ENCODE measurements at places on chromosomes 1 and 21. TPM values are rescaled to one million over a fixed set of nuclear protein-coding genes. Genes with fewer than 3 reads are reported as not detected.
A peak's percentile ranks its signal among the peaks of the same experiment; 100 is the strongest.

DNA sequence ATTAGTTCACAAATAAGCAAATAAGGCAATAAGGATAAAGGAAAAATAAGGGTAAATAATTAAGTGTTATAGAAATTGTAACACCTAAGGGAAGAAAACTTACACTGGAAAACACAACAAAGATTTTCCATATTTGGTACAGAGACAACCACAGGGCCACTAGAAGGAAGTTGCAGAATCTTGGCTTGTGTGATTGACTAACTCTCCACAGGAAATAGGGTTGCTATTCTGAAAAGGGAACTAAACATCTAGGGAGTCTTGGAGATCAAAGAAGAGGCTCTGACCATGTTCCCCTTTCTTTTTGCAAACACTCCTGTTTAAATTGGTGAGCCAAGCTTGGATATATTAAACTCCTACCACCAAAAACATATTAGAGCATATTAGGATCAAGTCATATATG lies 59.1 kb downstream of the APCS start:
- DNase-seq, result peak; percentile 78

GRCh38 chr21:14877581-14878228 lies 187.1 kb downstream of the NRIP1 start:
- no peak for DNase-seq

The PRSS38 gene
- not detected for total RNA-seq

DNA sequence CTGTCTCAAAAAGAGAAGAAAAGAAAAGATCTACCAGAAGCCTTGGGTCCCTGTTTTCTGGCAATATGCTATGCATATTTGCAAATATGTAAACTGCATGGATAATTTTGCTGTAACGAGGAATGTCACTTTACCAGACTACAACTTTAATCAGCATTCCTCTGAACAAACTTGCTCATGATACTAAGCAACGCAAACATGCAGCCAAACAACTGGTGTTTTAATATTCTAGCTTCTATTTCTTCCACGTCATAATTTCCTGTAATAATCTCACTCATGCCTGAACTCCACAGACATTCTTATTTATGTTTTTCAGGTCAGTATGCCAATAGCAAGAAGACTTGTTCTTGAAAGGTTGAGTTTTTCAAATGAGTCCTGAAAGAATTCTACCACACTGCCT lies 114.1 kb downstream of the SIM2 start:
- no peak for DNase-seq

DNA sequence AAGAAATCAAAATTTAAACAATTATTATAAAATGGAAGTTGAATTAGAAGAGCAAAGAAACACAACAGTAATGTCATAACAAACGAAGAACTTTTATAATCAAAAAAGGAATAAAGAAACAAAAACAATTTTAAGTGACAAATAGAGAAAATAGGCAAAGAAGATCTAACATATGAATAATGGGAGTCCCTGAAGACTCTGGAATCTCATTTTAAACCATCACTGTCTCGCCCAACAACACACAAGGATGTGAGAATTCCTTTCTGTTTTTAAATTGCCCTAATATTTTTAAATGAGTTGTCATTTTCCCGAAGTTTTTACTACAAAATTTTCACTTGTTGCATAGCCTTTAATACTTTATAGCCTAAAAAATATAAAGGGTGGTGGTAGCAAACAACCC lies 4.3 kb upstream of the NDC1 start:
- DNase-seq, result no peak

- no peak for DNase-seq
Measured at GRCh38 chr1:212791261-212791675, 309 bp downstream of the NSL1 start.

- DNase-seq, result no peak
Measured at GRCh38 chr1:31673433-31673832, 28.8 kb upstream of the PEF1 start.

The FCRL1 gene
- total RNA-seq, result 3.2 TPM

- no peak for DNase-seq
Measured at GRCh38 chr1:160945079-160945478, 9.5 kb downstream of the ITLN2 start.

DNA sequence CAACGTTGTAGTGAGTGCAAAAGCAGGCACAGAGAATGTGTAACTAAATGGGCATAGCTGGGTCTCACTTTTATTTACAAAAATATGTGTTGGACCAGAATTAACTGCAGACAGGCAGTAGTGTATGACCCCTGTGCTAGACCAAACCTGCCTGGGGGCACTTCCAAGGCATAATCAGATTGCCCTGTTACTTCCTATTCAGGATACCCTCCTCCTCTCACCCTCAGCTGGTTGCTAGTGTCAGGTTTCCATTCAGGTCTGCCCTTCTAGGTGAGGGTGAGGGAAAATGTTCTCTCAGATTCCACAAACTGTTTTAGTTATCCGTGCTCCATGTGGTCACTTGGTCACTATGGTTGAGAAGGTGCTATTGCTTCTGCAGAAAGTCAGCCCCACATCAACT lies 387.3 kb downstream of the LMX1A start:
- no peak for DNase-seq

- DNase-seq, result no peak
Measured at GRCh38 chr1:86504137-86504479, 35.4 kb downstream of the CLCA1 start.

GRCh38 chr1:39360731-39361130 lies 130.7 kb upstream of the BMP8A start:
- DNase-seq, result no peak

The OR2T35 gene
- total RNA-seq, result not detected

The PLA2G2F gene
- under 0.01 TPM for total RNA-seq

DNA sequence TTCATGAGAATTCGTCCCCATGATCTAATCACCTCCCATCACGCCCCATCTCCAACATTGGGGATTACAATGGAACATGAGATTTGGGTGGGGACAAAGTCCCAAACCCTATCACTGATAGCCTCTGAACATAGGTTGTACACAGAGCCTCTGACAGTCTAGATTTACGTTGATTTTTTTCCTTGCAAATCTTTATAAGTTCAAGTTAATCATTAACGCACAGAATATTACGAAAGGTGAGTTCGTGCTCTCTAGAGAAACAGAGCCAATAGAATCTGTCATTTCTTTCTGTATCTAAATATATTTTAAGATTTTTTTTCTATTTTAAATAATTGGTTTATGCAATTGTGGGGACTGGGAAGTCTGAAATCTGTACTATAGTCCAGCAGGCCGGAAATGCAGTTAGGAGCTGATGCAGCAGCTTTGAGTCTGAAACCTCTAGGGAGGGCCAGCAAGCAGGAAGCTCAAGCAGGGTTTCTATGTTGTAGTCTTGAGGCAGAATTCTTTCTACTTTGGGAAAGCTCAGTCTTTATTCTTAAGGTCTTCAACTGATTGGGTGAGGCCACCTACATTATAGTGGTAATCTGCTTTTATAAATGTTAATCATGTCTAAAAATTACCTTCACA lies 61.0 kb downstream of the SELENOF start:
- DNase-seq, result no peak

DNA sequence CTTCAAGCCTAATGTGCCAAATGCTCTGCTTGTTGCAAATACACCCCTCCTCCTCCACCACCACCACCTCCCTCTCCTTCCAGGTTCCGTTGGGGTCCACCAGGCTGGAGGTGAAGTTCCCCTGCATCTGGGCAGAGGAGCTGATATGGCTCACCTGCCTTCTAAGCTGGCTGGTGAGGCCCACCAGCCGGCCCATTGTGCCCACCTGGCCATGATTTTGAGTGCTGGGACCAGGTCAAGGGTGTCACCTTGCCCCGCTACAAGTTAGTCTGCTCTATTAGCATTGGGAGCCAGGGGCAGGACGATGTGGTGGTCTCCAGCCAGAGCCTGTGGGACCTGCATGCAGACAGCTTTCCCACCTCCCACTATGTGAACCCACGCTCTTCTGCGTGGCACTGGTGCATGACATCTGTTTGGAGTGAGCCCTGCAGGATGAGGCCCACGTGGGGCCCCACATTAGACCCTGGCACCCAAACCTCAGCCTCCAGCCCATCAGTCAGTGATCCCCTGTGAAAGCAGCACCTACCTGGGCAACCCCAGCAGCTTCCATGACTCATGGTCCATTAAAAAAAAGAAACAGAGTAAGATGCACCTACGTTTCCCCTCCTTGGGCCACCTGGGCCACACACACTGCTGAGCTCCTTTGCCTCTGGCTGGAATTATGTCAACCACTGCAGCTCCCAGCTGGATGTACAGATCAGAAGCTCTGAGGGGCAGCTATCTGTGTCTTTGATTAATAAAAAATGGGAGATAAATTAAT lies 15.6 kb upstream of the CDCP2 start:
- no peak for DNase-seq

- DNase-seq, result peak; percentile 17
Measured at GRCh38 chr1:174074757-174075156, 52.6 kb upstream of the RC3H1 start.

DNA sequence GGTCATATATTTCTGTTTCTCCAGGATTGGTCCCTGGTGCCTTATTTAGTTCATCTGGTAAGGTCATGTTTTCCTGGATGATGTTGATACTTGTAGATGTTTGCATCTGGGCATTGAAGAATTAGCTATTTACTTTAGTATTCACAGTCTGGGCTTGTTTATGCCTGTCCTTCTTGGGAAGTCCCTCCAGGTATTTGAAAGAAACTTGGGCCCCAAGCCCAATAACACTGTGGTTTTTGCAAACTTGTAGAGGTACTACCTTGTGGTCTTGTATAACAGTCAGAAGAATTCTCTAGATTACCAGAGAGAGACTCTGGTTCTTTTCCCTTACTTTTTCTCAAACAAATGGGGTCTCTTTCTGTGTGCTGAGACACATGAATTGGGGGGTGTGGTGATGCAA lies 251.4 kb upstream of the B3GALT2 start:
- no peak for DNase-seq

- no peak for DNase-seq
Measured at GRCh38 chr1:81950037-81950436, 149.3 kb downstream of the ADGRL2 start.

- no peak for DNase-seq
Measured at GRCh38 chr1:184027826-184028695, 9.5 kb downstream of the COLGALT2 start.

- DNase-seq, result no peak
Measured at GRCh38 chr21:45299026-45299863, 11.6 kb upstream of the POFUT2 start.

The DCDC2B gene
- under 0.01 TPM for total RNA-seq

The OR2L8 gene
- total RNA-seq, result 9.2 TPM

DNA sequence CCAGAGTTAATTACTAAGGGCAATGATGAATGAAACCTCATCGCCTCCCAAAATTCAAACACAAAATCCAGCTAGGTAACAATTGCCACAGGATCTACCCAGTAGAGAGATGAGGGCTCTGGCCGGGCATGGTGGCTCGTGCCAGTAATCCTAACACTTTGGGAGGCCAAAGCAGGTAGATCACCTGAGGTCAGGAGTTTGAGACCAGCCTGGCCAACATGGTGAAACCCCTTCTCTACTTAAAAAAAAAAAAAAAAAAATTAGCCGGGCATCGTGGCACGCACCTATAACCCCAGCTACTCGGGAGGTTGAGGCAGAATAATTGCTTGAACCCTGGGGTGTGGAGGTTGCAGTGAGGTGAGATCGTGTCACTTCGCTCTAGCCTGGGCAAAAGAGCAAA lies 15.8 kb downstream of the CD2 start:
- DNase-seq, result no peak

Data from hematopoietic multipotent progenitor cell (in vitro differentiated cells).